ENCODE measurements at places on chromosomes 6 and 20. TPM values are rescaled to one million over a fixed set of nuclear protein-coding genes. Genes with fewer than 3 reads are reported as not detected.

The DNAAF9 gene
- 2.1 TPM for total RNA-seq

The ZSCAN31 gene
- 17.4 TPM for total RNA-seq

DNA sequence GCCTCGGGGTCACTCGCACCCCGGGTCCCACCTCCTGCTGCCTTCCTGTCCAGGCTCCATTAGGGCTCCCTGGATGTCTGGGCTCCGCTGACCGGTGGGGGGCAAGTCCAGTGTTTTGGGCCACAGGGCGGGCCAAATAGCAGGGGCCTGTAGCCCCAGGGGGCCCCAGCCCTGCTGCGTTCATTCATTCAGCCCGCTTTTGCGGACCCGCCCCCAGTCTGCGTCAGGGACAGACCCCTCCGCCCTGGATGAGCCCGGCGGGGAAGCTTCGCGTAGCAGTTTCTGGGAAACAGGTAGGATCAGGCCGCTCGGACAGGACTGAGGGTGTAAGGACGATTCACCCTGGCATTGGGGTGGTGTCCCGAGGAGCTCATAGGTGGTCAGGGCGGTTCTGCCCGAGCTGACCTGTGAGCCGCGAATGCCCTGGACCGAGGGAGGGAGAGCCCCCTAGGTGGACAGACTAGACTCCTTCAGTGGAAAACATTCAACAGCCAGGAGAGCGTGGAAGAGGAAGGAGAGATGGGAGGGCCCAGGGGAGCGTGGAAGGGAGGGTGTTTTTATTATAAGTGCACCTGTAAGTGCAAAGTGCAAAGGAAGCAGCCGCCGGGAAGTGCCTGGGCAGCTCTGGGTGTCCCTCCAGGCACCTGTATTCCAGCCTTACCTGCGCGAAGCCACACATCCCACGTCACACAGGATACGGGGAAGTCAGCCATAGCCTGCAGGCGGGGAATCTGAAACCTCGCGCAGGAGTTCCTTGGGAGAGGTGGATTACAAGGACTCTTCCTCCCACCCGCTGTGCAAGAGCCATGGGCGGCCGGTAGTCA lies 662 bp downstream of the ENTPD6 start:
- DNase-seq = peak; percentile 22

- DNase-seq = no peak
Observed at GRCh38 chr6:111942561-111942960, 69.3 kb upstream of the FYN start.
